Esophagus (tissue), 2 donors: ENCODE measurements at places on chromosomes 7 and 10. TPM values are rescaled to one million over a fixed set of nuclear protein-coding genes. Genes with fewer than 3 reads are reported as not detected.

The AGAP3 gene
- polyA plus RNA-seq = 60.8 TPM

The CFTR gene
- polyA plus RNA-seq = 1.2 TPM

The FAM25C gene
- not detected for polyA plus RNA-seq

The TUBAL3 gene
- 0.20 TPM for polyA plus RNA-seq

The HOXA10 gene
- polyA plus RNA-seq = 0.16 TPM

The PKD2L1 gene
- not detected for polyA plus RNA-seq

The XRCC2 gene
- polyA plus RNA-seq = 1.1 TPM

The NRCAM gene
- polyA plus RNA-seq = 0.96 TPM

The CPVL gene
- 4.6 TPM for polyA plus RNA-seq

The TEX47 gene
- polyA plus RNA-seq = not detected

The CLRN3 gene
- not detected for polyA plus RNA-seq

The GPC2 gene
- 2.2 TPM for polyA plus RNA-seq

The FAM13C gene
- polyA plus RNA-seq = 4.4 TPM

The LRRN3 gene
- polyA plus RNA-seq = 0.12 TPM

The GRID1 gene
- polyA plus RNA-seq = 0.04 TPM

The KIAA1549 gene
- polyA plus RNA-seq = 0.20 TPM

The CTAGE6 gene
- polyA plus RNA-seq = 0.09 TPM
